ENCODE measurements at places on chromosomes 3 and 15.

DNA sequence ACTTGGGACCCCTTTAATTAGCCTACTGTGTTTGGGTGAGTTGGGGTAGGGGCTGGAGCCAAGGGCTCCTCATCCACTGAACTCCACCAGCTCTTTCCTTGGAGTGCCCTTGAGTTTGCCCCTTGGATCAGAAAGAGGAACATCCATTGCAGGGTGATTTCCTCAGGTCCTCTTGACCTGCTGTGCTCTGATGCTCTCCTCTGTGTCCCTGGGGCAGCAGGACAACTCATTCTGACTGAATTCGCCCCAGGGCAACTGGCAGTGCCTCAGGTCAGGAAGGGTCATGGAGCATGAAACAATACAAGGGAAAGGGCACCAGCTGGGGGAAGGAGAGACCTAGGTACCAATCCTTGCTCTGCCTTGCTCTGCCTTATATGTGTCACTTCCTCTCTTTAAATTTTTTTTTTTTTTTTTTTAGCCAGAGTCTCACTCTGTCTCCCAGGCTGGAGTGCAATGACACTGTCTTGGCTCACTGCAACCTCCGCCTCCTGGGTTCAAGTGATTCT is 47.8 kb downstream of the BSN start:
- no peak for DNase-seq

DNA sequence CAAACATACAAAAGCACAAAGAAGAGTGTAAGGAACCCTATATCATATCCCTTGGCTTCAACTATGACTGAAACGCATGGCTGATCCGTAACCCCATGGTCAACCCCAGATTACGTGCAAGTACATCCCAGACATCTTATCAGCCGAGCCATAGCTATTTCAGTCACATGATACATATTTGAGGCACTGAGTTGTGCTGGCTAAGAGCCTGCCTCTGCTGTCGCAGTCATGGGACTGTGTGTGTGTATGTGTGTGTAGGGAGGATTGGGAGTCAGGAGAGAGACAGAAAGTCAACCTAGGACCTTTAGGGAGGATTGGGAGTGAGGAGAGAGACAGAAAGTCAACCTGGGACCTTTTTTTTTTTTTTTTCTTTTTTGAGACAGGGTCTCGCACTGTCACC is 8.4 kb downstream of the ST6GAL1 start:
- no peak for DNase-seq

- no peak for DNase-seq
Measured at GRCh38 chr3:110744723-110745122, 326.9 kb upstream of the NECTIN3 start.

DNA sequence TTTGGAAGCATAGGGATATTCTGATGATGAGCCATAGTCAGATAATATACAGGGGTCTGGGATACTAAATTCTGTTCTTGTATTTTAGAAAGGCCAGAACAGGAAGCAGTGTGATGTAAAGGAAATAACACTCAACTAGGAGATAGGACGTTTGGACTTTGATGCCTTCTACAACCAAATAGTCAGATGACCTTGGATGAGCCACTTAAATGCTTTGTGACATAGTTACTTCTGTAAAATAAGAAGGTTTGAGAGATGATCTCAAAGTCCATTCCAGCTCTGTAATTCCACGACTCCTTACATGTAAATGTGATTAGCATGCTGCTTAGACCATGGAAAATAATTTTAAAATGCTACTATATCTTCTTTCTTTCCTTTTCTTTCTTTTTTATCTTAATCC is 29.5 kb upstream of the CCDC54 start:
- no peak for DNase-seq

DNA sequence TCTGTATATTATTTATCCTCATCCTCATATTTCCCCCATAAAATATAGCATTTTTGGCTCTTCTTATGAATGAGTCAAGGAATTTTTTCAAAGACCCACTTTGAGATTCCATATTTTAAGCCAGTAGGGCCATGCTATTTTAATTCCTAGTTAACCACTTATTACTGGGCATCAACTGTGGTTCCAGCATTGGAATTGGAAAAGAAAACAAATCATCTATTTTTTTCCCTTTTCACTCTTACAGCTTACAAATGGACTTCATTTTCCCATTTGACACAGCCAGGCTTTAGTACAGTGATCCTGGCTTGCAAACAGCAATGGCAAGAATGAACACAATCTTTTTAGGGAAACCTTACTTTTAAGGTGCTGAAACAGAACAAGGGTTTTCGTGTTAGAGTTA is 19.4 kb upstream of the PLCL2 start:
- DNase-seq: no peak

GRCh38 chr15:40368719-40369473 is 10.9 kb downstream of the DISP2 start:
- DNase-seq: no peak
